Stimulated activated CD4-positive, alpha-beta T cell treated with anti-CD3 and anti-CD28 coated beads, Interleukin-15, amount 100 ng/mL, for 1 hour (primary cell): ENCODE measurements at places on chromosomes 7 and 10.

DNA sequence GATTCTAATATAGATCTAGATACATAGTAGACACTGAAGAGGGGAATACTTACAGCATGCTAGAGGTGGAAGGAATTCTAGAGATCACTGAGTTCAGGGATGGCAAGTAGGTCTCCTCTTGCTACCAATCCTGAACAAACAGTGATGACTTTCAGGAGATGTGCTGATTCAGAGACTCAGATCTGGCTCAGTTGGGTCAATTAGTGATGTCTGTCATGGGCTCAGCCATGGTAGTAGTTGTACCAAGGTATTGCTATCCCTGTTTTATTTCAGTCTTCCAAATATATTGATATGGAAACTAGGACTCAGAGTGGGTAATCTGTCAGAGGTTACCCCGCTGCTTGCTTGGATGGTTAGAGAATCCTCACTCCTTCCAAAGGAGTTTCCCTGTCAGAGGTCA, 38.5 kb downstream of the UNC5B start:
- DNase-seq, result no peak

- DNase-seq, result no peak
Measured at GRCh38 chr10:10797513-10797912, 220.2 kb upstream of the CELF2 start.

GRCh38 chr10:112763916-112764520, 186.0 kb upstream of the TCF7L2 start:
- DNase-seq, result no peak

GRCh38 chr7:108149908-108150307, 19.7 kb upstream of the LAMB4 start:
- DNase-seq, result no peak

GRCh38 chr10:88755753-88756152, 4.1 kb upstream of the LIPN start:
- DNase-seq, result no peak

DNA sequence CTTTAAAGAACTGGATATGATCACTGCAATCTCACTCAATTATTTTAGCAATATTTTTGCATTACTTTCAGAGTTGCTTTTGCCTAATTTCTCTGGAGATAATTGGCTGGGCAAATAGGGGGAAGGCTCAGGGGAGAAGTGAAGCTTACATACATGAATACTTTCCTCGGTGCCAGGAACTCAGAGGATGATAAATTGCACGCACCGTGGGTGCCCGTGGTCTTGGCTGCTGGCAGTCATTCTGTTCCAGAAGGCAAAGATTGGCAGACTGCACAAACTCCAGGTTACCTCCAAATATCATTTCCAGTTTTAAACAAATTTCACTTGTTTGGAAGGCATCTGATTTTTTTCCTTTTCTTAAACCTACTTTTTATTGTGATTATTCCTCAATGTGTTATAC, 197.8 kb upstream of the TMEM72 start:
- no peak for DNase-seq
